ENCODE measurements at places on chromosomes 2 and 18.

- DNase-seq = no peak
These were observed 129.8 kb upstream of the LMAN1 start for GRCh38 chr18:59488899-59489298.

GRCh38 chr2:66517772-66518171, 82.8 kb downstream of the MEIS1 start:
- DNase-seq = no peak

DNA sequence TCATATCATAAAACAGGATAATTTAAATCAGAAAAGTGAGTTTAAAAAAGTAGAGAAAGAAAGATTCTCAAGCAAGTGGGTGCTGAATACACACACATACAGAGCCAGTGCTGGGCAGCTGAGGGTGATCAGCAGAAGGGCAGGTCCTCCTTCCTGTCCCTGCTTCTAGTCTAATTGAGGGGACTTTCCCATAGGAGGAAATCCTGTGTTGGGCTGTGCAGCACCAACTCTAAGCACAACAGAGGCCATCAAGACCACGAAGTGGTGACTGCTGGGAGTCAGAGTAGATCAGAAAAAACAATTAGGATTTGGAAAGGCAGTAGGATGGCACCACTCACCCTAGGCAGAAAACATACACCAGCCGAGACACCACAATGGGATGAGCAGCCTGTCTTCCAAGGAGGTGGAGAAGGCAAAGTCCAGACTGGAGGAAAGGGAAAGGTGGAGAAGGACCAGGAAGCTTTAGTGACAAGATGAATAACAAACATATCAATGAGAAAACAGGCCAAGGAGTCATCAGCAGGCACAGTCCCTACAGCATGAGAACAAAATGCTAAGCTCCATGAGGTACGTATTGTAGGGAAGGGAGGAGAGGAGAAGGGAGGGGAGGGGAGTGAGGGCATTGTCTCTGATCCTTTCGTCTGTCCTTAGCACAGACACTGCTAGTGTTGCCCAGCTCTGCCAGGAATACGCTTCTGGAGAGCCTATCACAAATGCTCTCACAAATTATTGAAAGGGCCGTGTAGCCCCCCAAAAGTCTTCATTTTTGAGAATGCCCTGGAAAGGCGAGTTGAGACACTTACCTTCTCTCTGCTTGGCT, 16.7 kb upstream of the MSGN1 start:
- DNase-seq = no peak

DNA sequence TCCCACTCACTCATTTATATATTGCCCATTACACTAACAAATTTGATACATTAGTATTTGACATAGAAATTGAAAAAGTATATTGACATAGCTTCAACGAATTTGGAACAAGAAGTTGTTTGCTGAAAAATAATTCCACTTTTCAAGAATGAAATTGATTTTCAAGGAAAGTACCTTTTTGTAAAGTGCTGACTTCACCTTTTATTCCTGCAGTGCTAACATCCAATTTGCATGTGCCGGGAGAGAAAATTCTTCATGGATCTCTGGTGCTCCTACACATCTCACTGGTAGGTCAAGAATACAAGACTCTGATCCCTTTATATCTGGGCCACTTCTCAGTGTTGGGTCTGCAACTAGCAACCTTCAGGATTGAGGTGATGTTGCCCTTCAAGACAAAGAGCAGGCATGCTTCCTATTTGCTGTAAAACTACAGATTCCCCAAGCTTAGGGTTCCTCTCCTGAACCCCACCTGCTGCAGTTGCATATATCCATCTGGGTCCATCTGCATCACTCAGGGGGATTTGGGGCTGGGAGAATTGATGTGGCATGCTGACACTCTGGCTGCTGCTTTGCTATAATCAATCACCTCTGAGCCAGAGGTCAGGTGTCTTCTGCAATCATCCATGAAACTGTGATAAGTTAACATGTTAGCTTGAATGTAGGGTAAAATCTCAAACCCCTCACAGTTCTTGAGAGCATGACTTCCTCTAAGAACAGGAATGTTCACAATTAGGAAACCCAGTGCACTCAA, 108.4 kb upstream of the TTN start:
- no peak for DNase-seq

DNA sequence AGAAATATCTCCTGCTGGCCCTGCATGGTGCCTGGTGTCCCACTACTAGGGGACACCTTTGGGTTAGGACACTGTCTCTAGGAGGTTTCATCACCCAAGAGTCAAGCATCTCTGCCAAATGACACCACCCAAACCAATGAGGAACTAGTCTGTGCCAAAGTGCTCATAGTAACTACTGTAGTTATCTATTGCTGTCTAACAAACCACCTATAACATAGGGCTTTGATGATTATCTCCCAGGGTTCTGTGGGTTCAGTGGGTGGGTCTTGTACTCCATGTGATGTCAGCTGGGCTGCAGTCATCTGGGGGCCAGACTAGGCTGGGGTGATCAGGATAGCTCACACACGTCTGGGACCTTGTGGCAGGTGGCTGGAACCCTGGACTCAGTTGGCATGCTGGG, 59.8 kb downstream of the EPAS1 start:
- DNase-seq = no peak

GRCh38 chr2:180058993-180059392, 51.9 kb upstream of the CWC22 start:
- DNase-seq = no peak

DNA sequence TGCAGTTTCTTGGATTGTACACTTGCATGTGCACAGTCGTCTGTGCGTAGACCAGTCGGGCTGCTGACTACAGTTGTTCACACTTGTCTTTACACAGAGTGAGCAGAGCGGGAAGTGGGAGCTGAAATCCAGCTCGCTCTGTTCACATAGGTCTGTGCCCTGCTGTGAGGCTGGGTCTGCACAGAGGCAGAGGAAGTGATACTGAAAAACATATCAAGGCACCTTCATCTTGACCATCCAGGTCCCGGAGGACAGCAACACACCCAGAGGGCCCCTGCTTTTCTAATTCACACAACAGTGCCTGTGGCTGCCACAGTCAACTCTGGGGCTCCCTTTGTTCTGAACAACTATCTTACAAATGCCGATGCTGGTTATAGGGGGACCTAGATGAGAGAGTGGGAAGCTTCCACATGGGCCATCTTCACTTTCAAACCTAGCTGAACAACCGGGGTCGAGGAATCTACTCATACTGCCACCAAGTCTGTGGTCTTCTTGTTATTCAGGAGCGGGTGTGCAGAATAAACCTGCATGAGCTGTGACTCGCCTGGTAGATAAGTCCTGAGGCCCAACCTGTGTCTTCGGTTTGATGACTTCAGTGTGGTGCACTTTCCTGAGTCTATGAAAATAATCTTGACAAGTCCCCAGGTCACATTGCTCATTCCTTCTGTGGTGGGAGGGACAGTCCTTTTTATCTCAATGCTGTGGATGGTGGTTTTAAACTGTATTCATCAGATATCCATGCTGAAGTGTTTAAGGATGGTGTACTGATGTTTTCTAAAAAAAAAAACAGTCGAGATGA, 3.5 kb upstream of the ADNP2 start:
- DNase-seq = no peak

DNA sequence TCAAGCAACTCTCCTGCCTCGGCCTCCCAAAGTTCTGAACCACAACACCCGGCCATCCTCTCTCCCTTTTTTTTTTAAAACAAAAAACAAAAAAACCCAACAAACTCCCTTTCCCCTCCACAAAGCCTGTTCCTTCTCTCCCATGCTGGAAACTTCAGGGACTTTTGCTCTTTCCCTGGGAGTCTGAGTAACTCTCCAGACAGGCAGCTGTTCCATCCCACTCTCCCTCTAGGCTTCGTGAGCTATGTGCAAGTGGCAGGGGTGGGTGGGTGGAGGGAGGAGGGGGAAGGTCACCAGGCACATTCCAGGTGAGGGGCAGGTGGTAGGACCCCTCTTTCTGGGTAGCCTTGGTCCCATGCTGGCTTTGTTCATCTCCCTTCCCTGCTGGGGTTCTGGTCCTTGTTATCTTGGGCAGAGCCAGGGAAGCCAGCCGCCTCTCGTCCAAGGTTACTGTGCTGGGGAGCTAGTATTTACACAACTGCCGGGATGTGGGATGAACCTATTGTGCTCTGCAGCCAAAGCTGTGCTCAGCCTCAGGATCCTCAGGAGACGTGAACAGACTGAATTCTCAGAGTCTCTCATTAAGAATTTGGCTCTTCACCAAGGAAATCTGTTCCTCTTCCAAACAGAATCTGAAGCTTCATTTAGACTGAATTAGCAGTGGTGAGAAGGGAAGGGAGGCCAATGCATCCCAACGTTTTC, 106.9 kb downstream of the LIPG start:
- no peak for DNase-seq

GRCh38 chr2:188430705-188431104, 139.0 kb downstream of the GULP1 start:
- DNase-seq = no peak

GRCh38 chr2:20966061-20966595, 77.7 kb downstream of the APOB start:
- no peak for DNase-seq

- DNase-seq = no peak
These were observed 95.7 kb upstream of the MCFD2 start for GRCh38 chr2:47011264-47011663.

DNA sequence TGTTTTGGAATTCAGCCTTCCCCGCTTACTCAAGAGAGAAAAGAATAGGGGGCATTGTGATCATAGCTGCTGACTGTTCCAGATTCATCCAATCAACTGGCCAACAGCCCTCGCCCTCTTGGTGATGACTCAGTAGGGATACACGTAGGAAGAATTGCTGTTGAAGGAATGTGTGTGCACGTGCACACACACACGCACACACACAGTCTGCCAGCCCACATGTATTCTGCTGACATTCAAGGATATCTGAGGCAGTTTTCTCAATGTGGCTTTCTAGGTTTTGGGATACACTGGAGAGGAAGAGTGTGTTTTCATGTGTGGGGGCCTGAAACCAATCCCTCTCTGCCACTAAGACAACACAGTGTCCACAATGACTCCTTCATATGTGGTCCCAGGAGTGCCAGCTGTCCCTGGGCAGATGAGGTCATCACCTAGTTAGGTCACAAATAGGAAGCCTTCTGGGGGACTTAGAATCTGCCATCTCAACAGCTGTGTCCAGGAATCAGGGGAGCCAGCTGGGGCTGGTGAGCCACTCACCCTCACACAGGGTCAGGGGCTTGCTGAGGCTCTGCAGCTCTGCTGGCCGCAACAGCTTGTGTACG, 352.6 kb downstream of the SS18 start:
- DNase-seq = no peak

DNA sequence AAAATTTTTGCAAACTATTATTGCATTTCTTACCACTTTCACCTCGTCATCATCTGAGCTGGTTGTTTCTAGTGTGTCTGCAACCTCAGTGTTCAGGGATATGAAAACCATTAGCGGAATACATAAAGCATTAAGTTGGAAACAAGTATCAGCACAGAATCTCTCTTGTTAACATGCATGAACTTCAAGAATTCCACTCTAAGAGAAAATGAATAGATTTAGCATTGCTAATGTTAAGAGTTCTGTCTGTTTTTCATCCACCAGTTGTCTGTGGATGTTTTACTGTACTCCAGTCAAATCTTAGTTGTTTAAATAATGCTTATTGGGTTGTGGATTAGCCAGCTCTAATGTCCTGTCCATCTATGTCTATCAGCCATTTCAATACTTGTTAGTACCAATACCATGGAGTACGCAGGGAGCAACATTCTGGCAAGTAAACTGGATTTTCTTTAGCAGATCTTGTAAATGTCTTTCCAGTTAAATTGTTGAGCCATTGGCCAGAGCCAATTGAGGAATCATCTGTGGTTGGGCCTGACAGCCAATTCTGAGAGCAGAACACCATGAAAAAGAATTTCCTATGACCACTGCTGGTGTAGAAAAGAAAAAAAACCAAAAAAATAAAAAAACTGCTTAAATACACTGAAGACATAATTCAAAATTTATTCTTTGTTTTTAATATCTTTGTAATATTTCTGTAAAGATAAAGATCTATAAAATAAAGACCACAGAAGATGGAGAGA, 82.5 kb downstream of the SLC8A1 start:
- DNase-seq = no peak

DNA sequence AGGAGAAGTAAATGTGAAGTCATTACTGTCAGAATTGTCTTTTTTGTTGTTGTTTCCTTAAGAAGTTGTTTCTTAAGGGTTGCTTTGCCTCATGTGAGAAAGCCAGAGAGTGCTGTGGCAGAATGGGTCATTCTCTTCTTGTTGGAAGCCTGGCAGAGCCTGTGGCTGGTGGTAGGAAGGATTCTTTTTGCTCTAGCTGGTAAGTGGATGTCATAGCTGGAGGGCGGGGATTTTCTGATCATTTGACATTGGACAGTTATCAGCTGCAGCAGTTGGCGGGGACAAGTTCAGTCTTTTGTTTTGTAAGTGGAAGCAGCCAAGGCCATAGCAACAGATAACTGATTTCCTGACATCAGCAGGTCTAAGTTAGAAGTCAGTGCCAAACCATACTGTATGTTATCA, 5.5 kb upstream of the RMDN2 start:
- DNase-seq = no peak

DNA sequence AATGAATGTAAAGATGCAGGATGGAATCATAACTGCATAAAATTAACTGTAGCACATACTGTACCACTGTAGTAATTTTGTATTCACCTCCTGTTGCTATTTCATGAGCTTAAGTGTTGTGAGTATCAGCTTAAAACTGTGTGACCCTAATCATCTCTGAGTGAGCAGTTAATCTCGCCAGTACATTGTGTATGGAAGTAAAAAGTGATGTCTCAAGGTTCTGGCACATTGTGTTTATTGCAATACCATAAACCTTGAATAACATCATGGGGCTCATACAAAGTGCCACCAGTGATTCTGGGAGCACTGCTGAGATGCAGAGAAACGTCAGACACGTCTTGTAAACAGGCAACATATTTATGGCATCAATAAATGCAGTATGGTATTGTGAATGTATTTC, 124.5 kb downstream of the PMAIP1 start:
- DNase-seq = no peak

DNA sequence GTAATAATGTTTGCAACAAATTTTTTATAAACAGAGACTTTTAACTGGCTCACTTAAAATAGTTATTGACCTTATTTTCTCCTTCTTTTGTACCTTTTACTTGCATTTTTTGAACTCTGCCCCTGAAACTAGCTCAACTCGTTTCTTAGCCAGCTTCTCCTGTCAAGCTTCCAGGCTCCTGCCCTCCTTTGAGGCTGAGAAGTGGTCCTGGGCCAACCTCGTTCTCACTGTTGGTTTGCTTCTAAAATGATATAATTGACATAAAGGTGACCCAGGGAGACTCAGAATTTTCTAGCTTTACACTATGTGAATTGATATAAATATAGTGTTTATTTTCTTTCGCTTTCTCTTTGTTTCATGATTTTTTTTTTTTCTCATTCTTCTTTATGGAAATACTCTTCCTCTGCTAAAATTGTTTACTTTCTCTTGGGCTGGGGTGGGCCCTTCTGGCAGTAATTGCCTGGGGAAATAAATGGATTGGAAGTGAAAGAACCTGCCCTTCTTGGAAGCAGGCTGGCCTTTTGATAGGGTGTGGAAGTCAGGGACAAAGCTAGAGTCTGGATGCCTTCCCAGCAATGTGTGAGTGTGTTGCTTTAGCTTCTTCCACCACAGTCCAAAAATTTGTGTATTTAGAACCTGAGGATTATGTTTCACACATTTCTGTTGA, 30.7 kb downstream of the GPD2 start:
- no peak for DNase-seq

Data from CD4-positive, alpha-beta T cell treated with Interleukin-4 for 1 hour (primary cell).